ENCODE measurements at places on chromosomes 1 and 21.

DNA sequence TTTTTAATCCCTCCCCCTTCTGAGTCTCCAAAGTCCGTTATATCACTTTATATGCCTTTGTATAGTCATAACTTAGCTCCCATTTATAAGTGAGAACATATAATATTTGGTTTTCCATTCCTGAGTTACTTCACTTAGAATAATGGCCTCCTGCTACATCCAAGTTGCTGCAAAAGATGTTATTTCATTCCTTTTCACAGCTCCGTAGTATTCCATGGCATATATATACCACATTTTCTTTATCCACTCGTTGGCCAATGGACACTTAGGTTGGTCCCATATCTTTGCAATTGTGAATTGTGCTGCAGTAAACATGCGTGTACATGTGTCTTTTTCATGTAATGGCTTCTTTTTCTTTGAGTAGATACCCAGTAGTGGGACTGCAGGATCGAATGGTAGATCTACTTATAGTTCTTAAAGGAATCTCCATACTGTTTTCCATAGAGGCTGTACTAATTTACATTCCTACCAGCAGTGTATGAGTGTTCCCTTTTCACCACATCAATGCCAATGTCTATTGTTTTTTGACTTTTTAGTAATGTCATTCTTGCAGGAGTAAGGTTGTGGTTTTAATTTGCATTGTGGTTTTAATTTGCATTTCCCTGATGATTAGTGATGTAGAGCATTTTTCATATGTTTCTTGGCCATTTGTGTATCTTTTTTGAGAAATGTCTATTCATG, 12.3 kb downstream of the MAN1C1 start:
- no peak for DNase-seq

- DNase-seq = no peak
Measured at GRCh38 chr1:202580619-202581018, 129.6 kb downstream of the SYT2 start.

DNA sequence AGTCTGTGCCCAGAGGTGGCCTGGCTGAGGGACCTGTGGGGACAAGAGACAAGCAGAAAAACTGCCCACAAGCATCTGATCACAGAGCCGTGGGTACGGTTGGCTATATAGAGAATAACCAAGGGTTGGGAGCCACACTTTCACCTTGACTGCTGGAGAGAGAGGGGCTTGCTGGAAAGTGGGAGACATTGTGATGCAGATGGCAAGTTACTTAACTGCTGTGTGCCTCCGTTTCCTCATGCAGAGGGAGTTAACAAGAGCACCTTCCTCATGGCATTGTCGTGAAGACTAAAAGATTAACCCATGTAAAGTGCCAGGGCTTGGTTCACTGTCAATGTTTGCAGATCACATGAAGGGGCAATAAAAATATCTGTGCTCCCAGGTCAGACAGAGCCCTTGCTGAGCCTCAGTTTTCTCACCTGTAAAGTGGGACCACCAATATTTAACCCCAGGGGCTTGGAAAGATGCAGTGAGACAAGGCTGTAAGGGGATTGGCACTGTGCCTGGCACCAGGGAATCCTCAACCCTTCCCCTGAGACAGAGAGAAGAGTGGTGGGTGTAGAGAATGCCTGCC, 52.8 kb downstream of the SDC3 start:
- DNase-seq = no peak

GRCh38 chr1:175322109-175322508, 129.5 kb upstream of the KIAA0040 start:
- DNase-seq = no peak

- no peak for DNase-seq
Measured at GRCh38 chr1:92274939-92275338, 23.8 kb downstream of the GLMN start.

- no peak for DNase-seq
Measured at GRCh38 chr1:210089855-210090254, 142.7 kb upstream of the SERTAD4 start.

GRCh38 chr1:89274411-89274857, 1.8 kb upstream of the GBP5 start:
- no peak for DNase-seq

- no peak for DNase-seq
Measured at GRCh38 chr1:43331688-43332087, 5.9 kb upstream of the MPL start.

DNA sequence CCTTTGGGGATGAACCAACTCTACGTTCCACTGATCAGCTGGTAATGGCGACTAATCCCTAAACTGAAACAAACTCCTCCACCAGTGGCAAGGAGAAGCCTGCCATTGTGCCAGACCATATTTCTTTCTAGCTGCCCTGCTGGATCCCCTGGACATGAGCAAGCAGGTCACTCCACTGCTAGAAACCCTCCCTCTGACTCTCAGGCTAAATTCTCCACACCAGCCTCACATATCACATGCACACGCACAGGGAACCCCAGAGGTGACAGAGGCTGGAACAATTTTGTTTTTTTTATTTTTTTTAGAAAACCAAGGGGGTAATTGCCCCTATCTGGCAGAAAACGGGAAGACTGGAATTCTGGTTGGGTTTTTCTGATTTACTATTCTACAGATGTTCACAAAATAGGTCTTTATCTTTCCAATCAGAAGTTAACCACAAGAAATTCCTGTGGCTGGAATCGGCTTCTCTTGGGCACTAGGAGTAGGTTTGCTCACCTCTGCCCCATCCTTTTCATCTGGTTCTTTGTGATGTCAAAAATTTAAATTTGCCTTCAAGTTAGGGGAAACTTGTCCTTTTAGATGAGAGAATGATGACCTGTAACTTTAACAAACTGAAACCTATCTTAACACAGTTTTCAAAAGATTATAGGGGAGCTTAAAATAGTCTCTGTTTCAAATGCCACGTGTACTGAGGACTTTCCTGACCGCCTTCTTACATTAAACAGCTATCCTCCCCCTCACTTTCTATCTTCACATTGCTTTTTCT, 258.1 kb downstream of the SDCCAG8 start:
- DNase-seq = no peak

DNA sequence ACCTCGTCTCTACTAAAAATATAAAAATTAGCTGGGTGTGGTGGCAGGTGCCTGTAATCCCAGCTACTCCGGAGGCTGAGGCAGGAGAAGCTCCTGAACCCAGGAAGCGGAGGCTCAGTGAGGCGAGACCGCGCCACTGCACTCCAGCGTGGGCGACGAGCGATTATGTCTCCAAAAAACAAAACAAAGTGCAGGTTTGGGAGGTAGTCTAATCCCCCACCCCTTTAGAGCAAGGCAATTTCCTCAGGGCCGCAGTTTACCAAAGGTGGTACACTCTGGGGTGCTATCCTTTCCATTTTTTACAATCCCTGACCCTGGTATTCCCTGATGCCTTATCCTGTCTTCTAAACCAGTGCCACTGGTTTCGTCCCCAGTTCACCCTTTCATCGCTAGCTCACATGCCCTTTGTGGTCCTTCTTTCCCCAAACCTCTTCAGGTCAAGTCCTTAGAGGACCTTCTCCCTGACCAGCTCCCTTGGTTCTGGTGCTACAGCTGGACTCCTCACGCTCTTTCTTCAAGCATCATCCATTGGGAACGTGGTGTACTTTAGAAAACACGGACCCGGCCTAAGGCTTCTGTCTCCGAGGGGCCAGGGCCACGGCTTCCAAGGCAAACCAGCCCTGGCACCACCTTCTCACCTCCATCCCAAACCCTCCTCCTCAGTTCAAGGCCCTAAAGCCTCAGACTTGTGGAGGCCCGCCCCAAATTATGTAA, 873 bp downstream of the IFT25 start:
- no peak for DNase-seq

DNA sequence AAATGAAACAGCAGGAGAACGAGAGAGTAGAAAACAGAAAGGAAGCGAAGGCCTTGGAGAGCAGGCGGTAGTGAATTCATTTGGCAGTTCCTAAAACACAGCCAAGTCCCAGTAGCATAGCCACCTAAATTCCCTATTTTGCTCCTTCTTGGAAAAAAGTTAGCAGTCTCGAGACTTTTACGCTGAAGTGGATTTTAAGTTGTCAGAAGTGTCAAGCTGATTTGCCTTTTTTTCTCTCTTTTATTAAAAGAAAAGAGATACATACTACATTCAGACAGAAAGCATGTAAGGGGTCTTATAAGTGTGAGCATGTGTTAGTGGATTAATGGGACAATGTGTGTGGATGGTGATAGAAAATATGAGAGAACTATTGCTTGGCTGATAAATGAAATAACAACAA, 19.2 kb downstream of the NFIA start:
- DNase-seq = no peak

DNA sequence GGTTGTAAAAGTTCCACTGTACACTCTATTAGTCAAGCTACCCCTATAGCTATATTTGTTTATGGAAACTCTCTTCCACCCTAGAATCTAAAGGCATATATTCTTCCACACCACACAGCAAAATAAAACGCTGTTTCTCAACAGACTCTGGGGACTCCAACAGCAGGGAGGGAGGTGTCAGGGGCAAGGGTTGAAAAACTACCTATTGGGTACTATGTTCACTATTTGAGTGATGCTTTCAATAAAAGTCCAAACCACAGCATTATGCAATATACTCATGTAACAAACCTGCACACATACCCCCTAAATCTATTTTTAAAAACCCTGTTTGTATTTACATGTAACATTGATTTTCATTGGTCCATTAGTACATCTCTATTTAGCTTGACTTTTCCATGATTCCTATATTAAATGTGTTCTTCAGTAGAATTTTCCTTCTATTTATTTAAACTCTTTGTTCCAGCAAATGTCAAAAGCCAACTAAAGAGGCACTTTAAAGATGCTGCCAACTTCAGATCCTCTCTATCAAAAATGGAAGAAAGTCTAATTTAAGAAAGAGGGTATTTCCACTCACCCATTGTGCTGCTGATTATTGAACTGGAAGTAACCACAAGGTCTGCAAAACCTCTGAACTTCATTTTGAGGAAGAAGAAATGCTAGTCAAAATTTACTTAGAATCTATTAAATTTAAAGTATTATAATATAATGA, 26.2 kb downstream of the RGS7 start:
- no peak for DNase-seq

DNA sequence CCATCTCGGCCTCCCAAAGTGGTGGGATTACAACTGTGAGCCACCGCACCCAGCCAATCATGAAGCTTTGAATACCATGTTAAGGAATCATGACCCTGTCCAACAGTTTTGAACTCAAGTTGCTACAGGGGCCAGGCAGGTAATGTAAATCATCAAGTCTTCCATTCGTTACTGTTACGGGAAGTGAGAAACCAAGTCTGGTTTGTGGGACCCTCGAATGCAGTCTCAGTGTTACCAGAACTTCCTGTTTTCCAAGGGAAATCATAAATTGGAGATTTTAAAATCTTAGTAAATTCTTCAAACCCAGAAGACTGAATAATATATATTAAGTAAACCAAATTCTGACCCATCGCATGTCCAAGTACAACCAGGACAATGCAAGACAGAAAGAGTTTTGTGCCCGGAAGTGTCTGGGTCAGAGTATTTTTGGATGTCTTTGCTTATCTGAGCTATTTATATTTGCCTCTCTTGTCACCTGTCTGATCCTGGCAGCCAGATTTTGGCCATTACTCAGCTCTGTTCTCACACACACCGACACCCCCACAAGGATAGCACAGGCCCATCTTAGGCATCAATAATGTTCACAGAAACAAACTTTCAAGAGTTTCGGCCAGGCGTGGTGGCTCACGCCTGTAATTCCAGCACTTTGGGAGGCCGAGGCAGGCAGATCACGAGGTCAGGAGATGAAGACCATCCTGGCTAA, 8.8 kb downstream of the ATP5IF1 start:
- no peak for DNase-seq

- DNase-seq = no peak
Measured at GRCh38 chr1:156641761-156642264, at the start of gene BCAN. Gene BCAN, plus strand, starts transcription at chr1:156642117. Its CDS starts 3,938 bp downstream, at chr1:156646055.

GRCh38 chr1:172883844-172884243, 166.9 kb downstream of the TNFSF18 start:
- no peak for DNase-seq

- no peak for DNase-seq
Measured at GRCh38 chr1:42002220-42002619, 83.5 kb upstream of the HIVEP3 start.

DNA sequence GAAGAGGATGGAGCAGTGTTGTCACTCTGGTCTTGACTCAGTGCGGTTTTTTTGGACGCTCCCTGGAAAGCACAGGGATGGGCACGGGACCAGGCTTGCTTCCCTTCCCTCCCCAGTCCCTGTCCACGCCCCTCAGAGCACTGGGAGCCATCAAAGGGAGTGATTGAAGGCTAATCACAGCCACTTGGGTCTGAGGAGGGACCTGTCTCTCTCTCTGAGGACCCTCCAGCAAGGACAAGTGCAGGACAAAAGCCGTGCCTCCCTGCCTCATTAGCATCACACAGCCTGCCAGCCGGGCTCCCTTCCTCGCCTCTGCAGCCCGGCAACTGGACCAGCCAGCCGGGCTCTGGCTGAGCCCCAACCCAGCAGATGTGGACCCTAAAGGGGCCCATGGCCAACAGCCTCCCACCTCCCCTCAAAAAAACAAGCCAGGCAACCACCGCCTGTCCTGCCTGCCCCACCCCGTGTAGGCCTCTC, 18.6 kb upstream of the PDZK1IP1 start:
- no peak for DNase-seq

- no peak for DNase-seq
Measured at GRCh38 chr1:183137782-183138181, 48.3 kb upstream of the LAMC2 start.

DNA sequence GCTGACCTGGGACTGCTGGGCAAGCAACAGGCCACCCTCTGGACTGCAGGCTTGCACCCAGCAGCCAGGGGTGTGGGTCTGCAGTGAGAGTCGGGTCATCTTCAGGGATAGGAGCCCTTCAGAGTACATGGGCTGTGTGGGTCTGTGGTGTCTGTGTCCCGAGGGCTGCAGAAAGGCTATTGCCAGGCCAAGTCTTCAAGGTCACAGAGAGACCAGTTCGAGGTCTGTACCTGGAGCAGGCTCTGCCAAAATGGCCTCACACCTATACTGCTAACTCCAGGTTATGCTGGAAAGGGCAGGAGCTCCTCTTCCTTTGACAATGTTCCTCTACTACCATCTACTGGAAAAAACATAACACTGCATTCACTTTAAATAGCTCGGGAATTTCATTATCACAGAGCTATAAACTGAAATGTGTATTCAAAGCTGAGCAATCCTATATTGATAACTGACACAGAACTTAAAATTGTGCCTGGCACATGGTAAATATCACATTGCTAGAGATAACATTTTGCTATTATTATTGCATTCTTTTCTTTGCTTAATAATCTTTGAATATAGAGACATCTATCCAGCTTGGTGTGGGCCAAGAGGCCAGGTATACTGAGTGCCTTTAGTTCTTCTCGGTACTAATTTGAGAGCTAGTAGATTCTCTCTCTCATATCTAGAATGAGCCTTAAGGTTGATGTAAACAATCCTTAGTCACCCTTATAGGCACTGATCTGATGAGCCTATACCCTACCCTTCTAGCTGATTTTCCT, 6.9 kb upstream of the DNAH14 start:
- no peak for DNase-seq

GRCh38 chr1:226626577-226626956, 78.0 kb downstream of the STUM start:
- no peak for DNase-seq
